ENCODE measurements at places on chromosomes 16 and 17.
A peak's percentile ranks its signal among the peaks of the same experiment; 100 is the strongest.

GRCh38 chr17:72661116-72661944 lies 431.2 kb downstream of the SLC39A11 start:
- no peak for DNase-seq

DNA sequence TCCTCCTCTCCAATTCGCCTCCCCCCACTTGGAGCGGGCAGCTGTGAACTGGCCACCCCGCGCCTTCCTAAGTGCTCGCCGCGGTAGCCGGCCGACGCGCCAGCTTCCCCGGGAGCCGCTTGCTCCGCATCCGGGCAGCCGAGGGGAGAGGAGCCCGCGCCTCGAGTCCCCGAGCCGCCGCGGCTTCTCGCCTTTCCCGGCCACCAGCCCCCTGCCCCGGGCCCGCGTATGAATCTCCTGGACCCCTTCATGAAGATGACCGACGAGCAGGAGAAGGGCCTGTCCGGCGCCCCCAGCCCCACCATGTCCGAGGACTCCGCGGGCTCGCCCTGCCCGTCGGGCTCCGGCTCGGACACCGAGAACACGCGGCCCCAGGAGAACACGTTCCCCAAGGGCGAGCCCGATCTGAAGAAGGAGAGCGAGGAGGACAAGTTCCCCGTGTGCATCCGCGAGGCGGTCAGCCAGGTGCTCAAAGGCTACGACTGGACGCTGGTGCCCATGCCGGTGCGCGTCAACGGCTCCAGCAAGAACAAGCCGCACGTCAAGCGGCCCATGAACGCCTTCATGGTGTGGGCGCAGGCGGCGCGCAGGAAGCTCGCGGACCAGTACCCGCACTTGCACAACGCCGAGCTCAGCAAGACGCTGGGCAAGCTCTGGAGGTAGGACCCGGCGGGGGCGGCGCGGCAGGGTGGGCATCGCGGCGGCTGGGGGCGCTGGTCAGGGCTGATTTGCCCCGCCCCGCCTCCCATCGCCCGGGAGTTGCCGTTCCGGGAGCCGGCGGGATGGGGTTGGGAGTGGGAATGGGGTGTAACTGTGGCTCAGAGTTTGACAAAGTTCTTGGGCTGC lies 567 bp downstream of the SOX9 start:
- peak; percentile 76 for DNase-seq

DNA sequence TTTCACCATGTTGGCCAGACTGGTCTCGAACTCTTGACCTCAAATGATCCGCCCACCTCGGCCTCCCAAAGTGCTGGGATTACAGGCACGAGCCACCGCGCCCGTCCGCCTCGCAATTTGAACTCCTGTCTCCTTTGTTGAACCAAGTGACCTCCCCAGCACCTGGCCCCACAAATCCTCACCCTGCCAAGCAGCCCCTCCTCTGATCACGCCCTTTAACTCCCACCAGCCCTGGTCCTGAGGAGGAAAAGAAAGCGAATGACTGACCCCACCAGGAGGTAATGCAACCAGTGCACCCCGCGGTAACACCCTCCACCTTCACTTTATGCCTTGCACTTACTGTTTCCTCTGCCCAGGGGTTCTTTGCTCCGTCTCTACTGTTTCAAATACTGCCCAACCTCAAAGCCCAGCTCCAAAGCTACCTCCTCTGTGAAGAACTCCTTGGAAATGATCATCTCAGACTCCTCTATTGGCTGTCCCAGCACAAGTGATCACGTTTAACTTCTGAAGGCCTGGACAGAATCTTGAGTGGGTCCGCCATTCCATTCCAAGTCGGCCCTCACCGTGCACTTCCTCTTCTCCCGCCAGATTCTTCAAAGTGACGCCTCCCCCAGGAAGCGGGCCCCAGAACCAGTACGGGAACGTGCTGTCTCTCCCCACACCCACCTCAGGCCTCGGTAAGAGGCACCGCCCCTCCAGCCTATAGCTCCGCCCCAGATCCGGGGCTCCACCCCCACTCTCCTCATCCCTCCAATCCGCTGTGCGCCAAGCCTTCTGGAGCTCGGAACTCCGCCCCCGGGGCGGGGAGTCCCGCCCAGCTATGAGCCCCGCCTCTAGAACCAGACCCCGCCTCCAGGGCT lies 4.4 kb downstream of the CD19 start:
- peak; percentile 35 for DNase-seq

- DNase-seq, result no peak
Observed at GRCh38 chr16:8717892-8718415, 43.5 kb downstream of the ABAT start.

DNA sequence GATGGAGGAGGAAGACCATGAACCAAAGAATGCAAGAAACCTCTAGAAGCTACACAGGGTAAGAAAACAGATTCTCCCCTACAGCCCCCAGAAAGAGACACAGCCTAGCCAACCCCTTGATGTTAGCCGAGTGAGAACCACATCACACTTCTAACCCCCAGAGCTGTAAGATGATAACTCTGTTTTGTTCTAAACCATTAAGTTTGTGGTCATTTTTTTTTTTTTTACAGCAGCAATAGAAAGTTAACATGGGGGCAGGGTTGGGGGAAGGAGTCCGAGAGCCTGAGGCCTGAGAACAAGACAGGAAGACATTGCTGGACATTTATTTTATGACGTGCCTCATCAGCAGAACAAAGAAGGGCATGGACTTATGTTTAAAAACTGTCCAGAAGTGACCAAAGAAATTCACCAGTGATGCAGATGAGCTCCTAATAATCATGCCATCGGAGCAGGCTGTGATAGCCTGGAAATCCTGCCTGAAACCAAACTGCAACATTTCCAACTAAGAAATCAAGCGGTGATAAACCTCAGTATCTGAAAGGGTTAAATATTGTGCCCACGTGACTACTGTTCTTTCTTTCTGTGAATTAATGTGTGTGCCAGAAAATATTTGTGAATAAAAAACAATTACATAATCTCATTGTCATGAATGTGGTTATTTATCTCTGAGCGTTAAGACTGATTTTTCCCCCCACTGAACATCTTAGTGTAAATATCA lies 1.1 kb downstream of the ABCA9 start:
- no peak for DNase-seq

DNA sequence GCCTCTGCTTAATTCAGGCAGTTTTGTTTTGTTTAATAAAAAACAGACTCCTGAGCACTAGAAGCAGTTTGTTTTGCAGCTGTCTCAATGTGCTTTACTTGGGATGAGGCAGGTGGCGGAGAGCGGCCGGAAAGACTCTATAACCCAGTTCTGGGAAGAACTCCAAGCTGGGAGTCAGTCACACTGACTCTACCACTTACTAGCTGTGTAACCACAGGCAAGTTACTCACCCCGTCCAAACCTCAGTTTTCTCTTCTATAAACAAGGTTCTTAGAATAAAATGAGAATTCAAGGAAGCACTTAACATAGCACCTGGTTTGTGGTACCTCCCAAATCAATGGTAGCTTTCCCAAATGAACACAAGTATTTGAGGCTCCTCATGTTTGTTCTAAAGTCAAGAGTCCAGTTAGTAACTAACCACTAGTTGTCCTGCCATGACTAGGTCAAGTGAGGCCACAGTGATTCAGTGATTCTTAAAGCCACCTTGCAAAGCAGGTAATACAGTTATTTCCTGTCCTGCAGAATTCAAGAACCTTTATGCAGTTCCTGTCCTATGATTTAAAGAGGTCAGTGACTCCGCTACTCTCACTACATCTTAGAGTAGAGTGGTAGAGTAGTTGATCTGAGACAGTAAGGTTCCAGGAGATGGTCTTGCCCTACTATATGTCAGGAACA lies 2.7 kb downstream of the TXNDC17 start:
- peak; percentile 73 for DNase-seq

- no peak for DNase-seq
Observed at GRCh38 chr17:64065161-64065560, 44.7 kb upstream of the ICAM2 start.

DNA sequence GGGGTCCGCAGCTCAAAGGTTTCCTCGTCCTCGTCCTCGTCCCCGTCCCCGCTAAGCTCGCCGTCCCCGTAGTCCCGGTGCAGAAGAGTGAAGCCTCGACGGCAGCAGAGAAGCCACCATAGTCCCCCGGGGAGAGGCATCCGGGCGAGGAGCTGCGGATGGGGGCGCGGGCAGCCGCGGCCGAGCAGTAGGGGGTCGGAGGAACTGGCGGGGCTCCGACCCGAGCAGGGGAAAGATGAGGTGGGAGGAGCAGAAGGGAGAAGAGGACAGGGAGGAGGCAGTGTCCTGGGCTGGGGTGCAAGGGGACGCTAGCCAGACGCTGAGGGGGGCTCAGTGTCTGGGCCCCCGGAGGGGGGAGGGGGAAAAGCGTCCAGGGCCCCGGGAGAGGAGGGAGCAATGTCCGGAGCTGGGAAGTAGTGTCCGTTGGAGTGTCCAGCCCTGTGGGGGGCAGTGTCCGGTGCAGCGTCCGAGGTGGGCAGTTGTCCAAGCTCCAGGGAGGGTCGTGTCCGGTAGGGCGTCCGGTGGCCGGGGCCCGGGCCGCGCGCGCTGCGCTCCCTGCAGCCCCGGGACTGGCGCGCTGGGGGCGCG lies at the start of gene PLEKHH3:
TSS of gene PLEKHH3 (minus strand) at position 571 of the 588 bp plus-strand sequence. CDS start at position 140, 431 bp downstream.
- DNase-seq, result no peak

DNA sequence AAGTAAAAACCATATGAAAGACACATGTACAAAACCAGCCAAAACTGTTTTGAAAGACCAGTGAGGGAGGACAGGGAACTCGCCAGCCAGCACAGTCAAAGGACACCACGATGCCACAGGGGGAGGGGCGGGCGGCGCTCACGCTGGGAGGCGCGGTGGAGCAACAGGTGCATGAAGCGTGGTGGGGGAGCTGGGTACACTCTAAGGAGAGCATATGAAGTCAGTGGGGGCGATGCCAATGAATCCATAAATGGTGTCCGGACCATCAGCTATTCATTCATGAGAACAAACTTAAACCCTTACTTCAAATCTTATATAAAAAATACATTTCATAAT lies 101.0 kb upstream of the DNAH17 start:
- DNase-seq, result no peak

DNA sequence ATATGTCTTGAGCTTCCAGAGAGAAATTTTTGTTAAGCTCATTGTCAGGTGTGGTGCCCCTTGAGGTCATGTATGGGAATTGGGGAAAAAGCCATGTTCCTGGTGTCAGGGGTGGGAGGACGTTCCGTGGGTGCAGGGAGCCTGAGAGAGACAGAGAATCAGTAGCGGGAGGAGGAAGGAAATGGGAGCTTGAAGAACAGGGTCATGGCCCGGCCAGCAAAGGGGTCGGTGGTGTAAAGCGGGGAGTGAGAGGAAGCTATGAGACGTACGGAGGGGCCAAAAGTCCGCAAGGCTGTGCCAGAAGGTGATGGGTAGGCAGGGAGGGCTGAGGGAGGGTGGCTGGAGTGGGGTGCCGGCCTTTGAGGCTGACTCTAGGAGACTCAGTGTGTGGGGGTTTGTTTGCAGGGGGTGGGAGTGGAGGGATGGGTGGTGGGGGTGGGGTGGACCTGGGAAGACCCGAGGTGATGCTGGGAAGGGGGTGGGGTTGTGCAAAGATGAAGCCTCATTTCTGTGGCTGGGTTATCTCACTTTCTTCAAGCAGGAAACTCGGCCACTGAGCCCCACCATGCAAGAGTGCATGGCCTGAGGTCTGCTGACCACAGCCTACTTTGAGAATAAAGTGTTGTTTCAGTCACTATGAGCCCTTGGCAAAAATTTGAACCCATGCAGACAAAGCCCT lies 63.6 kb downstream of the PLCG2 start:
- no peak for DNase-seq

GRCh38 chr16:89722392-89723278 lies 1.3 kb downstream of the ZNF276 start:
- DNase-seq, result no peak

DNA sequence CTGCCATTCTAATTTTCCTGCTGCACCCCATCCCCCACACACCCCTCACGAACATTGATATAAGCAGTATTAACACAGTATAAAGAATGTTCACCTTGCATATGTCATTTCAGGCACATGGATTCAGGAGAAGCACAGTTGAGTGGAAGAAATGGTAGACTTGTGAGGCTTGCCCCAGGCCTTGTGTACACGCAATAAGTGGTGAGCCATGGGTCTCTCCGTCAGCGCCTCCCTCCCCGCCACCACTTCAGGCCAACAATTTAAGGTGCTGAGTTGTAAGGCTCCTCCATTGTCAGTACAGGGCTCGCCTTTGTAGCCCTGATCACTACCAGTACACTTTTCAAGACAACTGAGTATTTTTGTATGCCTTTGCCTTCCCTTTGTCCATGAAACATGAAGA lies 12.2 kb upstream of the CLEC18C start:
- no peak for DNase-seq

DNA sequence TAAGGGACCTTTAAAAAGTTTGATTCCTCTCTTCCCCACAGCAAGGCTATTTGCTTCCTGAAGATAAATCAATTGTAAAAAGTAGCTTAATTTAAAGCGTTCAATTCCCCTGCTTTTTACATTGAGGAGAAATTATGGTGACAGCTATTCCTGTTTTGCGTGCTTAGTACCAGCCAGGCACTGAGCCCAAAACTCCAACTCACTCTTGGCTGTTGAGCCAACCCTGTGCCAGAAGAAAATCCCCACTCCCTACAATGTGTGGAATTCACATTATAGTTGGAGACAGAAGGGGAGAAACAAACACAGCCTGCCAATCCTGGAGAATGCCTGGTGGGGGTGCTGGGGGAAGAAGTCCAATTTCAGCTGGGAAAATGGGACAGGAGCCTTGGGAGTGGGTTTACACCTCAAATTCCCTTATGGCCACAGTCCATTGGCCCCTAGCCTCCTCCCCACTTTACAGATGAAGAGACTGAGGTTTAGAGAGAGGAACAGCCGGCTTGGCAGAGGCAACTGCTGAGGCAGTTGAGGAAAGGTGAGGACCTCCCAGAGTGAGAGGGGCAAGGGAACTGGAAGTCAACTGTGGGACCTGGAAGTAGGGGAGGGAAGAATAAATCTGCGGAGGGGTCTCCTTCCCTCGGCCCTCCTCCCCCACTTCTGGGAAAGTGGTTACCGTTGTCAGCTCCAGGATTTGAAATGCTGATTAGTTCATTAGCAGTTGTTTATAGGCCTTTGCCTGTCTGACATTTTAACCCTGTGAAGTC lies 26.1 kb downstream of the CDH1 start:
- no peak for DNase-seq

GRCh38 chr17:59897090-59897489 lies 4.2 kb downstream of the RPS6KB1 start:
- peak; percentile 35 for DNase-seq

DNA sequence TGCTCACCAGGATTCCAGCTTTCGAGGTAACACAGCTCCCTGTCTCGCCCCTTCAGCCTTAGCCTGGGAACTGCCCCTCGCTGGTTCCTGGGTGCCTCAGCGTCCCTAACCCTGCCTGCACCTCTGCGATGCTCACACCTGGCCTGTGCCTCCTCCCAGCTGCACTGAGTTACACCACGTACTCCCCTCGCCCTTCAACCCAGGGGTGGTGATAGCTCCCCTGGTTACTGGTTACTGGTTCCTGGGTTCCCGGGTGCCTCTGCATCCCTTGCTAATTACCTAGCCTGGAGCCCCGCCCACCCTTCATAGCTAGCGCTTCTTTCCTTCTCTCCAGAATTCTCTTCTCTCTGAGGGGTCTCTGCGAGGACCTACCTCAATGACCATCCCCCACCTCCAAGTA lies 65.3 kb upstream of the PLCG2 start:
- DNase-seq, result no peak

GRCh38 chr17:70869402-70870085 lies 700.2 kb downstream of the KCNJ2 start:
- DNase-seq, result no peak

- DNase-seq, result no peak
Observed at GRCh38 chr17:39799395-39799794, 61.7 kb downstream of the GRB7 start.

- DNase-seq, result no peak
Observed at GRCh38 chr17:19755821-19756510, 7.9 kb upstream of the ALDH3A1 start.

- DNase-seq, result no peak
Observed at GRCh38 chr17:78898947-78899346, 4.1 kb downstream of the CEP295NL start.

GRCh38 chr17:33241390-33241789 lies 51.7 kb downstream of the ASIC2 start:
- no peak for DNase-seq
